Tongue (tissue), 3 donors: ENCODE measurements at places on chromosomes 5 and 9. TPM values are rescaled to one million over a fixed set of nuclear protein-coding genes. Genes with fewer than 3 reads are reported as not detected.
A peak's percentile ranks its signal among the peaks of the same experiment; 100 is the strongest.

Gene POC5
- 10.7 TPM for total RNA-seq

GRCh38 chr9:135350003-135350315 is 129.6 kb upstream of the PPP1R26 start:
- no peak for DNase-seq

GRCh38 chr5:59007460-59008063 is 424.7 kb downstream of the RAB3C start:
- peak; percentile 50 for DNase-seq

GRCh38 chr5:6036006-6036405 is 342.3 kb downstream of the MED10 start:
- DNase-seq = no peak

DNA sequence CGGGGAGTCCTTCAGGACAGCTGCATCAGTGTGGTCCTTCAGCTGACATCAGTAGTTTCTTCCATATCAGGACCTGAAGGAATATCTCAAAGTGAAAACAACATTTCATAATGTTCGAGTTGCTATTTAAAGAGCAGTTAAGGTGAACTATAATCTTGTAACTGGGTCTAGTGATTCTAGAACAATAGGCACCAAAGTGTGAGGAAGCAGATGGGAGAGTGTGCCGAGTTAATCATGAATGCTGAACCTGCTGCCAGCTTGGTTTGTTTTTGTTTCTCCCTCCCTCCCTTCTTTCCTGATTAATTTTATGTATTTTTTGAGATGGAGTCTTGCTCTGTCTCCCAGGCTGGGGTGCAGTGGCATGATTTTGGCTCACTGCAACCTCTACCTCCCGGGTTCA is 3.6 kb upstream of the PTGR1 start:
- no peak for DNase-seq

GRCh38 chr5:17361331-17361730 is 136.7 kb upstream of the TAF11L2 start:
- DNase-seq = no peak

- no peak for DNase-seq
These were observed 21.8 kb downstream of the LURAP1L start for GRCh38 chr9:12796601-12797000.

DNA sequence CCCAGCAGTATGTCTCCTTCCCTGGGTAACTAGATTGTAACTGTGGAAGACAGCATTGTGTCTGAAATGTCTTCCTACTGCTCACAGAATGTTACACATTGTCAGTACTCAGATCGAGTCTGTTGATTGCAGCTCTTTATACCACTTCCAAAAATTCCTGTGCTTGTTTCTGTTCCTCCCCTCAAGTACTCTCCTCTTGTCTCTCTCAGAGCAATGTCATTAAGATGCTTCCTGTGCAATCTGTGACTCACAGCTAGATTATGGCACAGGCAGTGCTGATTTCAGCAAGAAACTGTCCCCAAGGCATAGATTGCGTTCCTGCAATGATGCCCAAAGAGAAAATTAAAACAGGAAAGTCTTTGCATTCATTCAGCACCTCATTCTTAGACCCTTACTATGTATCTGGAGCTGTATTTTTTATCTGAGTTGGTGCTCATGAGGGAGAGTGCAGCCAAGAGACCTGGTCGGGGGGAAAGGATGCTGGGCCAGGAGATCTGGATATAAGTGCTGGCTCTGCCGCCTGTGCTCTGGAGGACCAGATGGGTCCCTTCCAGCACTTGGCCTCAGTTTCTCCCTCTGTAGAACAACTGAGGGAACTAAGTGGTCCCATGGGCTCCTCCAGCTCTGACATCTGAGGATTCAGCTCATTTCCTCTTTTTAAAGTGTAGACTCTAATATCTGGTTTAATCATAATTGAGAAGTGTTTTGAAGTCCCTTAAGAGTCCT is 40.8 kb upstream of the GNPDA1 start:
- no peak for DNase-seq
